ENCODE measurements at places on chromosomes 4 and X. TPM values are rescaled to one million over a fixed set of nuclear protein-coding genes. Genes with fewer than 3 reads are reported as not detected.

XAGE3 gene
- total RNA-seq = not detected

SMIM10L2A gene
- total RNA-seq = 0.39 TPM

GRCh38 chr4:38925492-38926413 is 58.1 kb downstream of the FAM114A1 start:
- DNase-seq = no peak

DUSP9 gene
- 0.39 TPM for total RNA-seq

DNA sequence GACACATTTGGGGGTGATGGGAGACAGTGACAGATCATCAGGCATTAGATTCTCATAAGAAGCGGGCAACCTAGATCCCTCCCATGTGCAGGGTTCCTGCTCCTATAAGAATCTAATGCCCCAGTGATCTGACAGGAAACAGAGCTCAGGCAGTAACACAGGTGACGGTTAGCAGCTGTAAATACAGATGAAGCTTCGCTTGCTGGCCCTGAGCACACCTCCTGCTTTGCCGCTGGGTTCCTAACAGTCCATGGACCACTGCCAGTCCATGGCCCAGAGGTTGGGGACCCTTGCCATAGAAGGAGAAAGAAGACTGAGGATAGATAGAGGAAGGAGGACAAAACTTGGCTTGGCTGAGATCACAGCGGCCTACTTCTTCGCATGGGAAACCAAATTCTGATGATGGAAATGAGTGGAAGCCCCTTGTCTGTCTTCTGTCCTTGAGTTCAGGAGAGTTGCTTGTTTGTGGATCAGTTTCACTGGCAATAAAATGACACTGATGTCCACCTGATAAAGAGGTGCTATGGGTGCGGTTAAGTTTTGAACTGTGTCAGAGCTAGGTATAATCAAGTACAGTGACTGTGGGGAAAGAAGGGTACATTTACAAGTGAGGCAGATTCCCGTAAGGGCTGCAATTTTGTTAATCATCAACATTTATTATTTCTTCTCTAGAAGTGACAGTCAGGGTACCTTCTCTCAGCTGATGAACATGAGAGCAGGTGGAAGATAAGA is 1.7 kb upstream of the TIFA start:
- no peak for DNase-seq

DNA sequence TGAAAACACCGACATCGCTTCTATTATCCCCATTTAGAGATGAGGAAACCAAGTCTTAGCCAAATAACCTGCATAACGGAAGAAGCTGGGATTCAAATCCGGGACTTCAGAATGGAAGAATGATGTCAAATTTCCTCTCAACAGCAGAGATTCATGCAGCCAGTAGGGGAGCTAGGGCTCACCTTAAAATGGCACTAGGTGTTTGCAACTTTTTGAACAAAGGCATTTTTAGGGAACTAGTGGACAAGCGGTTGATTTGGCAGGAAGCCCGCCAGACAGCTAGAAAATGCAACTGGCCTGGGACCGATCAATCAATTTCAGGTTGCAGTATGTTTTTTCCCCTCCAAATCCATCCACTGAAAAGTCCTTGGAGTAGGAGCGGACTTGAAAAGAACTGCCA is 224.2 kb downstream of the PTTG2 start:
- DNase-seq = peak; percentile 1

GRCh38 chr4:7657545-7658297 is 223.0 kb upstream of the PSAPL1 start:
- no peak for DNase-seq

CXCL10 gene
- total RNA-seq = 0.39 TPM

DNA sequence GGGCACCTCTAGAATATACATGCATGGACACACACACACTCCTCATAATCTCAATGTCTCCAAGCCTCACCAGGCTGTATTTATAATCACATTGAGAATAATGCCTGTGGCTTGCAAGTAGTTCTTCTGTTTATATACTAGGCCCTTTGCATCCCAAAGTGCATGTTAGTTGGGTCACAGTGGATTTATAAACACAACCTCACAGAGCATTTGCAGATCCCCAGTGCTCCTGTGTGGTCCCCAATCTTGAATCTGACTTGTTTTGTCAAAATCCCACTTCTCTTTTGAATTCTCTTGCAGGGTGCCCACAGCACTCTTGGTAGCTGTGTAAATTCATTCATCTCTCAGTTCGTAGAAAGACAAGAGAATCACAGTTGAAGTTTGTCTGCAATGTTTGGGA is 49.6 kb upstream of the PROM1 start:
- DNase-seq = peak; percentile 2

DNA sequence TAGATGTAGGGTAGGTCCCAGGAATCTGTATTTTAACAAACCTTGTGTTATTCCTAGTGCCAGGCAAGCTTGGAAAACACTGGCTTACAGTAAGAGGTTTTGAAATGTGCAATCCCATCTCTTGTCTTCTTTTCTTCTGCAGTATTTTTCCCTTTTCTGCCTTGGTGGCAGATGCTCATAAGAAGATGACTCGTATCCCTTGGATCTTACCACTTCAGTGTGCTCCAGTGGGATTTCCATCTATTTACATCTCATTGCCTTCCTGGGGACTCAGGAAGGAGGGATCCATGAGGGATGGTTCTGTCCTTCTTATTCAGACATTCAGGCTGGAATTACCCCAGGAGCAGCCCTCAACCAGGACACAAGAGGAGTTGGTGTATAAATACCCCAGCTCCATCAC is 136.6 kb downstream of the NHS start:
- no peak for DNase-seq

RTL3 gene
- not detected for total RNA-seq

DNA sequence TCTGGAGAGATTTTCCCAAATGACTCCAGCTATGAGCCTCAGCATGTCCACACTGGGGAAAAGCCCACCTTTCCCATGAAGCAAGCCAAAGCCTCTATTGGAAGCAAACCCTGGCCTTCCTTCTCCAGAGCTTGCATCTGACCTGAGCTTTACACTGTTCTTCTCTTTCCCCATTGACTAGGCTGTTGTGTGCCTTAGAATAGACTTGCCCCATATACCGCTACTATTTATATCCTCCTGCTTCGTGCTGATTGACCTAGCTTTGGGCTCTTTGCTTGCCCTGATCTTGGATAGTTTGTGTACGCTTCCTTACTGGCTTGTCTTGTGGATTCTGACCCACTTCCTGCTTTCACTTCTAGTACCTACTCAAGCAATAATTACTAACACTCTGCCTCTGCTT is 30.9 kb downstream of the FAM9B start:
- DNase-seq = no peak

DNA sequence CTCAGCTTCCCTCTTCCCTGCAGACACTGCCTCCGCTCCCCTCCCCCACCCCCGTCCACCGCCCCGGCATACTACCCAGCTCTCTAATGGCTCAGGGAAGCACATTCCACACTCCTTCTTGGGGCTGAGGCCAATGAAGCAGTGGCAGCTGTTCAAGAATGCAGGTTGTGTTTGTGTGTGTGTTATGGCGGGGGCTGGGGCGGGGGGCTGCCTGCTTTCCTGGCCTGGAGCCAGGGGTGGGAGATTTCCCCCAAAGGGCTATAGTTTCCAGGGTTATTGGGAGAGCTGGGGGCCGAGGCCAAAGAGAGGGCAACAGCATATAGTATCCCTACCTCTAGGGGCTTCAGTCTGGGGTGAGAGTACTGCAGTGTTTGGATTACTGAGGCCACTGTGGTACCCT is 149.4 kb downstream of the EFNB1 start:
- DNase-seq = peak; percentile 75

GRCh38 chr4:84221704-84222103 is 277.4 kb downstream of the NKX6-1 start:
- no peak for DNase-seq

- no peak for DNase-seq
Observed at GRCh38 chr4:75655562-75655961, 17.6 kb downstream of the G3BP2 start.

HTR2C gene
- total RNA-seq = not detected

GLRA3 gene
- total RNA-seq = not detected

INTS6L gene
- 3.8 TPM for total RNA-seq

GRCh38 chrX:102684772-102685520 is 27.3 kb upstream of the GPRASP2 start:
- no peak for DNase-seq

GRCh38 chr4:86594559-86595425 is 677 bp downstream of the PTPN13 start:
- no peak for DNase-seq

- DNase-seq = no peak
Observed at GRCh38 chrX:30196322-30196721, 19.0 kb upstream of the MAGEB2 start.

DNA sequence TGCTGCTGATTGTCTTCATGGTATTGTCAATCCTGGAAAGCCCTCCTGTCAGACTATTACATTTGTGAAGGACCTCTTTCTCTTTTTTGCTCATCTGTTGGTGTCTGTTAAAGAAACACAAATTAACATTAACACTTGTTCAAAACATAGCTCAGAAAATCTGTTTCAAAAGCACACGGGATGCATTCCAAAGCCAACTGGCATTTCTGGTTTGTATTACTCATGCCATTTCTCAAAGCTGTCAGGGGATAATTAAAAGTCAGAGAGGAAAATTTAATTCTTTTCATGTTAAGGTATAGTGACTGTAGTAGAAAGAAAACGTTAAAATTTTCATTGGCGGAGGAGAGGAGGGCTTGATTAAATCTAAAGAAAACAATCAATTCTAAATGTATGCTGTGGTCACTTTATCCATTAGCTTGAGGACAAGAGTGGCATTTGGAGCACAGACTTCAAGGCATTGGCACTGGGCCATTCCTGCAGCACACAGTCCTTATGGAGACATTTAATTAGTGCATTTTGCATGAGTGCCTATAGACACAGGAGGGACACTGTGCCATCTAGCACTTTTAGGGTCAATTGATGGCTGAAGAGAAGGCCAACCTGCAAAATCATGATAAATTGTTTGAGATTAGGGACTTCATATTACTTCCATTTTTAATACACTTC is 21.2 kb upstream of the GLRA2 start:
- no peak for DNase-seq

- DNase-seq = peak; percentile 39
Observed at GRCh38 chr4:2914256-2915126, 48.7 kb downstream of the NOP14 start.

DNA sequence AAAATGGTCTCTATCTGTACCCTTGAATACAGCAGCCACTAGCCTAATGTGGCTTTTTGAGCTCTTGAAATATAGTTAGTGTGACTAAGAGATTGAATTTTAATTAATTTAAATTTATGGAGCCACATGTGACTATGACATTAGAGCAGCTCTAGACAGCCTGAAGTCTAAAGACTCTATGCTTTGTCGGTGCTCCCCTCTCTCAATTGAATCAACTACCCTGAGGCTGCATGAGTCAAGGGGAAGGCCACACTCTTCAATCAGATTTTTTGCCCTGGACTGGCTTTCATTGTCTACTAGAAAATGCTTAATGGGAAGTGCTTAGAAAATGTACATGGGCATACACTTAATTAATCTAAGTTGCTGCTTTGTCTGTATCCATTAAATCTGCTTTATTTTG is 11.7 kb downstream of the TLR7 start:
- no peak for DNase-seq

GRCh38 chr4:57148831-57149505 is 38.8 kb upstream of the IGFBP7 start:
- DNase-seq = no peak

DNA sequence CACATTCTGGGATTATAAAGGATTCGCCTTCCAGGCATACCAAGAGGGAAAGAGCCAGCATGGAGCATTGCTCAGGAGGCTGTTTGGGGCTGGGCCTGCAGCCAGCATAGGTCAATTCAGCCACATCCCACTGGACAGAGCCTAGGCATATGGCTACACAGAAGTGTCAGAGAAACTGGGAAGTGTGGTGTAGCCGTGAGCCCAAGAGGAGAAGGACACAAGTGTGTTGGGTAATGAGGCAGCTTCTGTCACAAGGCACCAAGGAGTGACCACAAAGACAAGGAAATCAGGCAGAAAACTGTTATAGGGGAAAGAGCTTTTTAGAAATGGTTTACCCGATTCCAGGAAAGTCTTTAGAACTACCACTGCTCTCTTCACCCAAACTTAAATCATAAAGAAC is 178.6 kb upstream of the TBL1X start:
- DNase-seq = no peak

GRCh38 chr4:74874753-74875367 is 58.1 kb upstream of the PARM1 start:
- no peak for DNase-seq

- DNase-seq = no peak
Observed at GRCh38 chrX:149207518-149207917, 297.6 kb downstream of the IDS start.

- no peak for DNase-seq
Observed at GRCh38 chr4:95550115-95550987, 1.6 kb upstream of the UNC5C start.

CXCL5 gene
- total RNA-seq = 0.58 TPM

GRCh38 chrX:110665223-110666002 is 130.2 kb downstream of the CHRDL1 start:
- no peak for DNase-seq

GRCh38 chrX:131802836-131803626 is 220.1 kb upstream of the STK26 start:
- no peak for DNase-seq

DNA sequence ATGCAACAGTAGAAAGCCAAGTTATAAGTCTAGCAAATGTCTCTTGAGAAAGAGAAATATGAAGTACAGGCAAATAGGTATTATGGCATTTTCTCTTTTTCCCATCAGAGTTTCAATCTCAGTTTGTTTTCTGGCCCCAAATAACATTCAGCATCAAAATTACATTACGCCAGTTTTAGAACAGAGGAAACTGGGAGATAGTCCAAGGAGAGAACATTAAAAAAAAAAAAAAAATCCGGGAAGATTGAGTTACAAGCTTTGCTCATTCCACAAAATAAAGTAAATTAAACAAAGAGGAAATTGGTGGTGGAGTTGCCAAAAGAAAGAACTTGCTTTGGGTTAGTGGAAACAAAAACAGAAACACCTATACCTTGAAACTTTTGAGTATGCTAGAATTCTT is 50.4 kb upstream of the IL13RA2 start:
- no peak for DNase-seq

Data from mesenteric fat pad (tissue), 1 donor.